ENCODE measurements at places on chromosomes 16 and 17. TPM values are rescaled to one million over a fixed set of nuclear protein-coding genes. Genes with fewer than 3 reads are reported as not detected.

DNA sequence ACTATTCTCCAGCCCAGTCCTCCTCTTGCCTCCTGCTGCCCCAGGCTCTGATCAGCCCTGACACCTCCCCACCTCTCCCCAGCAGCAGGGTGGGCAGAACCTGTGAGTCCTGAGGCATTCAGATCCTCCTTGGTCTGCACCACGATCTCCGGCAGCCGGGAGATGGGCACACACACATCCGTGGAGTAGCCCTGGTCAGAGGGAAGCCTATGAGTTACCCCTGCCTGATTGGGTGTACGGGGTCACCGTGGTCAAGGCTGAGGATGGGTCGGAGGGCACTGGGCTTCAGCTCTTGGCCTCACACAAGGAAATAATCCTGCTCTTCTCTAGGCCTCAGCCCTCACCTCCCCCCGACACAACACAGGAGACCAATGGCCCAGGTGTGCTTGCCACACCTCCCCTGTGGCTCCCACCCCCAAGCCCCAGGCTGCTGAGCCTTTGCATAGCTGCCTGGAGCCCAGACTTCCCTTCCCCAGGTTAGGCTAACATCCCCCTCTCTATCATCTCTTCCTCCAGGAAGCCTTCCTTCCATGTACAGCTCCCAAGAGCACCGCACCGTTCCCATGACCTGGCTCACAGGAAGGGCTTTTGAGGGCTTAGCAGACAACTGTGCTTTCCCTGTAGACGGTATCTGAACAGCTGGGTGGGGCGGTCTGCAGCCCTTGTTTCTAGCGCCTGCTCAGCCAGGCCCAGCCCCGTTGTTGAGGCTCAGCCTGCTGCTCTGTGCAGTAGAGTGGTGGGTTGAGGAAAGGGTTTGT, 3.7 kb downstream of the LDHD start:
- H3K4me1 ChIP-seq: peaks cover 37% of the 10 kb centered on the region
- no peaks in the 10 kb centered on the region for H3K36me3 ChIP-seq
- DNase-seq: no peak
- no peak overlapping the region for H3K27ac ChIP-seq
- H3K27me3 ChIP-seq: no peaks in the 10 kb centered on the region

WNT3 gene
- 4.9 TPM for total RNA-seq

SCNN1B gene
- total RNA-seq: 4.1 TPM

GRCh38 chr17:64337676-64338075, 53.0 kb downstream of the PECAM1 start:
- no peak for DNase-seq
- no peaks in the 10 kb centered on the region for H3K27me3 ChIP-seq
- peak overlapping the region; percentile 8 for H3K27ac ChIP-seq

- no peak overlapping the region for H3K4me3 ChIP-seq
- no peak overlapping the region for H3K27ac ChIP-seq
- DNase-seq: no peak
- H3K36me3 ChIP-seq: no peaks in the 10 kb centered on the region
- H3K27me3 ChIP-seq: no peaks in the 10 kb centered on the region
Observed at GRCh38 chr17:31431098-31431851, 39.8 kb downstream of the RAB11FIP4 start.

CUEDC1 gene
- 31.6 TPM for total RNA-seq

MYH3 gene
- total RNA-seq: 4.1 TPM

CCL16 gene
- not detected for total RNA-seq

DNA sequence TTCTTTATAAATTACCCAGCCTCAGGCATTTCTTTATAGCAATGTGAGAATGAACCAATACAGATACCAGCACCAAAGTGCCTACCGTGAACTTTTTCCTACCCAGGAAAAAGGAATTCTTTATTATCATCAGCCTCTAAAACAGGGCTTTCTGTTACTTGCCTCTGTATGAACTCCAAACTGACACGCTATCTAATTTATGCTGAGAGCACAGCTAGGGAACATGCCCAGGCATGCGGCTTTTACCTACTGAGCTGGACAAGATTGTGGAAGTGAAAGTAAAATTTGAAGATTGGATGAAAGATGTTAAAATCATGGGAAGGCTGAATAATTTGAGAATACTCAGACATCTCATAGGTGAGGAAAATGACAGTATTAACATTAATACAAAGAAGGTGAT, 24.4 kb upstream of the ADCY9 start:
- no peaks in the 10 kb centered on the region for H3K36me3 ChIP-seq
- no peak for DNase-seq
- no peak overlapping the region for H3K27ac ChIP-seq
- H3K4me1 ChIP-seq: peaks cover 10% of the 10 kb centered on the region
- H3K4me3 ChIP-seq: no peak overlapping the region

Data from PC-3 (cell line).